ENCODE measurements at places on chromosomes 16 and 17.

DNA sequence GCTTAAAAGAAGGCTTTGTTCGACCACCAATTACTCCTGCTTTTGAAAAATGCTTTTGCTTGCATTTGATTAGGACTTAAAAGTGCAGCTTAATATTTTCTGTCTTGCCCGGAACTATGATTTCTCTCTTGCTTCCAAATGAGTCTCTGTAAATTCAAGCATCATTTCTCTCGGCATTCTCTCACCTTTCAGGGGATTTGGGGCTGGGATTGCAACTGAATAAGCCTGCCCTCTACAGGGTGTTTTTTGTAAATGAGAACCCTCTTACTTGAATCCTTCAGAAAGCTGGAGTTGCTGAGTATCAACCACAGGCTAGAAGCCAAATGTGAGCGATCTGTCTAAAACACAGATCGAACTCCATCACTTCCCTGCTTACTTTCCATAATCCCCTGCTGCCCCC is 234.6 kb downstream of the TMEM114 start:
- no peak for DNase-seq

GRCh38 chr17:70165383-70165782 is 3.9 kb upstream of the KCNJ2 start:
- no peak for DNase-seq

DNA sequence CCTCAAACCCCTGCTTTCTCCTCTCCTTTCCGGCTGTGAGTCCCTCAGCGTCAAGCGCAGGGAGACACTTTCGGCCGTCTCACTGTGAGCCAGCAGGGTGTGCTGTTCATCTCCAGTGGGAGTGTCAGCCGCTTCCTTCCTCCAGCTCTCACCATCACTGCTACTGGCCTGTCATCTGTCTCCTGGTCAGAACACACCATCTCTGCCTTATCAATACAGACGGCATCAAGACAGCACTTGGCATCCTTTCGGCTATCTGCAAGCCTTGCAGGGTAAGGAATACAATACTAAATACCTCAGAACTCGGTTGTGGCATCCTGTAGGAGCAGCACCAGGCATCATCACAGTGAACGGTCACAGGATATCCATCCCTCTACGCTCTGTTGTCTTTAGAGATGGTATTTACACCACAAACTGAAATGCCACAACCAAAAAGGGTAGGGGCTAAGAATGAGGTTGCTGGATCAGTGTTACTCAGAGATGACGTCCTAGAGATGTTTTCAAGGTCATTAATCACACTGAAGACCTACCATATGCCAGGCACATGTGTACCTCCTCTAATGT is 20.7 kb upstream of the CMTM4 start:
- DNase-seq: peak; percentile 45

GRCh38 chr16:4498546-4499195 is 22.5 kb downstream of the HMOX2 start:
- no peak for DNase-seq

GRCh38 chr17:52147431-52147830 is 11.1 kb downstream of the CA10 start:
- DNase-seq: no peak

DNA sequence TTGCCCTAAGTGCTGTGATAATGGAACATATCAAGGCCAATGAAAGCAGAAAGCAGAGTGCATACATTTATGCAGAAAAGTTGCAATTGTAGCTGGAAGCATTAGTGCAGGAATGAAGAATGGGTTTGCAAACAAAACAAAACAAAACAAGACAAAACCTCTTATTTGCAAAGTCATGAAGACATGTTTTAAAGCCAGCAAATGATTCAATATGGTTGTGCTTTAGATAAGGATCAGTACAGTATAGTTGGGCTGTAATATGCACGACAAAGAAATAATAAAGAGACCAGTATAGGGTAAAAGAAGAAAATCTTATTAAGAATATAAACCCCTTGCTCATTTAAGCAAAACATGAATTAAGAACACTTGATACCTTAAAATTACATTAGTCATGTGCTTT is 398.1 kb downstream of the KIF2B start:
- DNase-seq: no peak

DNA sequence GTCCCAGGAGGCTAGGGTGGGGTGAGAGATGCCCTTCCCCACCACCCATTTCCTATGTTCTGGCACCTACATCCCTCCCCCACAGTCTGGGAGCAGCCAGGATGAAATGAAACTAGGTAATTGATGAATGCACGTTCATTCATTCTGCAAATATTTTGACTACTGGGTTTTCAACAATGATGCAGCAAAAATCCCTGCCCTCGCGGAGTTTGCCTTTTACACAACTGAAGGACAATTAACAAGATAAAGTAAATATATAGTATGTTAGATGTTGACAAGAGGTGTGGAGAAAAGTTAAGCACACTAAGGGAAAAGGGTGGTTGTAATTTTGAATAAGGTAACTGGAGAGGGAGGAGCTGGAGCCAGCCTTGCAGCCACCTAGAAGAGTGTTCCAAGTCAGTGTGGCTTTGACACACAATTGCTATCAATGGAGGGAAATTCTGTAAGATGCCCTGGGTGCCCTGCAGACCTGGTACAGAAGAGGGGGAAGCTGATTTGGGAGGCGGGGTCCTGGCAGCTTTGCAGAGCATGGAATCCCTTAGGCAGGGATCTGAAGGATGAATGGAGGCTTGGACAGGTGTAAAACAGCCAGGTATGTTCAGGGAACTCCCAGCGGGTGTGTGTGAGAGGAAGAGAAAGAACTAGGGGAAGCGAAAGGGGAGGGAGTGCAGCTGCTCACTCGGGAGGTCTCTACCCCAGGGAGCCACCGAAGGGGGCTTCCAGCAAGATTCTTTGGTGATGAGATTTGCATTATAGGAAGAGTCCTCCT is 2.5 kb downstream of the TMEM92 start:
- no peak for DNase-seq

DNA sequence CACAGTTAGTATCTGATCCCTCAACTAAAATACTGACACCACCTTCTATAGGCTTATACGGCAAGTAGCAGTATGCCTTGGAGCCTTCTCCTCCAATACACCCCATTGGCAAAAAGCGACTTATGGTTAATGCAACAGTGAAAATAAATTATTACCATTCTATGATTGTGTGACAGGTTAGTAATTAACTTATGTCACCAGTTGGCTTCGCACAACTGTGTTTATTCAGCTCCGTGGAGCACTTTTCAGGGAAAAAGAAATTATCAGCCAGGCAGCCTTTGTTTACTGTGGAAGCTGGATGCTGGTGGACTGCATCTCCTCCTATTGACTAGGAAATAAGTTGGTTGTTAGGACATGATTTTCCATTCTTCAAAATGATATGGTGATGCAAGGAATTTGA is 833.8 kb upstream of the RBFOX1 start:
- DNase-seq: no peak

- no peak for DNase-seq
Measured at GRCh38 chr17:19284005-19284959, 47.1 kb downstream of the EPN2 start.

GRCh38 chr16:79466111-79466510 is 134.4 kb downstream of the MAF start:
- no peak for DNase-seq

GRCh38 chr17:17069849-17070248 is 27.6 kb downstream of the MPRIP start:
- DNase-seq: no peak

- no peak for DNase-seq
Measured at GRCh38 chr17:51391982-51392654, 131.8 kb downstream of the UTP18 start.

DNA sequence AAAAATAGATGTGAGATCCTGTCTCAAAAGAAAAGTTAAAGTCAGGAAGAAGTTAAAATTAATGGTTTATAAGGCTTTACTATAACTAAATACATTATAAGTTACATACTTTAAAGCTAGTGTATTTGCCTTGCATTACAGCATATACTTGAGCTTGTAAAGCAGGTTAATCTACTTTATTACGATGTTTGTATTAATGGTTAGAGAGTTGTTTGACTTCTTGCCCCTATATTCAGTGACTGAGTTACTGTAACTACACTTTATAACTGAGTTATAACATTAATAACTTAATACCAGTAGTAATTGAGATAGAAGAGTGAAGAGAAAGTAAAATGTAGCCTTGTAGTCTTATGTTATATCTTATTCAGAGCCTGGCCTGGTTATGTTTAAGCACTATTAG is 22.9 kb downstream of the CLTC start:
- no peak for DNase-seq

GRCh38 chr16:20969386-20969785 is 68.8 kb downstream of the LYRM1 start:
- no peak for DNase-seq

- DNase-seq: no peak
Measured at GRCh38 chr17:66602659-66603384, 232.1 kb upstream of the CACNG5 start.

- no peak for DNase-seq
Measured at GRCh38 chr16:26334218-26335111, 642.7 kb downstream of the HS3ST4 start.

- no peak for DNase-seq
Measured at GRCh38 chr17:14135906-14136590, 66.7 kb downstream of the COX10 start.
